ENCODE measurements at places on chromosomes 6 and 20. TPM values are rescaled to one million over a fixed set of nuclear protein-coding genes. Genes with fewer than 3 reads are reported as not detected.

The TRAPPC3L gene
- not detected for total RNA-seq

The ABHD16B gene
- total RNA-seq: not detected

The MAPK13 gene
- total RNA-seq: 3.5 TPM

The HLA-DMB gene
- 1.5 TPM for total RNA-seq

The FAM83D gene
- 5.9 TPM for total RNA-seq

The CD40 gene
- total RNA-seq: 1.6 TPM

The IDH3B gene
- total RNA-seq: 46.6 TPM

The NKAPL gene
- 2.5 TPM for total RNA-seq

The EYA4 gene
- 2.4 TPM for total RNA-seq

The SRMS gene
- not detected for total RNA-seq

The SLC17A3 gene
- not detected for total RNA-seq

The PHACTR1 gene
- 35.8 TPM for total RNA-seq

The SLC12A5 gene
- total RNA-seq: 26.0 TPM

The TRIM15 gene
- total RNA-seq: not detected

The POM121L2 gene
- total RNA-seq: not detected

The IL20RA gene
- total RNA-seq: 0.36 TPM

The EPPIN gene
- not detected for total RNA-seq

The CST11 gene
- not detected for total RNA-seq

The PIGT gene
- total RNA-seq: 24.0 TPM

The SNHG17 gene
- total RNA-seq: 6.1 TPM

The CGA gene
- total RNA-seq: 0.82 TPM

The RAET1G gene
- not detected for total RNA-seq

The GHRH gene
- total RNA-seq: not detected

The CLDN20 gene
- total RNA-seq: not detected

The XKR7 gene
- total RNA-seq: 20.0 TPM

Data from cerebellum (tissue), 4 donors.